ENCODE measurements at places on chromosomes 7 and 10.

GRCh38 chr10:80464557-80465450 is 10.7 kb downstream of the TSPAN14 start:
- DNase-seq, result no peak

GRCh38 chr7:123681561-123681960 is 25.9 kb downstream of the LMOD2 start:
- no peak for DNase-seq

- no peak for DNase-seq
Measured at GRCh38 chr10:5731559-5731958, 46.9 kb downstream of the TASOR2 start.

GRCh38 chr7:138345567-138345966 is 114.5 kb upstream of the TRIM24 start:
- DNase-seq, result no peak

GRCh38 chr7:36455646-36456045 is 66.0 kb downstream of the ANLN start:
- no peak for DNase-seq

GRCh38 chr7:14047709-14048399 is 58.4 kb upstream of the ETV1 start:
- no peak for DNase-seq

DNA sequence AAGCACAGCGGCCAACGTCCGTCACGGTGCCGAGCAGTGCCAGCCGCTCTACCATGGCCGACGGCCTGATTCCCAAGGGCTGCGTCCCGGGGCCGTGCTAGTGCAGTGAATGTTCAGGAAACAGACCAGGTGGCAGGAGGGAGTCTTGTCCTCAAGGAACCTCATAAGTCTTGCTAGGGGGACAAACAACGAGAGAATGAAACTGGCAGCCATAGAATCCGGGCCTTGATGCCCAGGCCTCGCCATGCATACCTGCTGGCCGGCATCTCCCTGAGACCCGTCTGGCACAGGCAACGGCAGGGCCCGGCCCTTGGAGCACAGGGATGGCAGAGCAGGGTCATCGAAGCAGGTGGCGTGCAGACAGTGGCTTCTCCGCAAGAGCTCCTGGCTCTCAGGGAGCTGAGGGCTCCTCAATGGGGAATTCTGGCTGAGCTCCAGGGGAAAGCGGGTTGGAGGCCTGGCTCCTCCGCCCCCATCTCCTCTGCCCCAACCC is 58.8 kb downstream of the DIP2C start:
- DNase-seq, result no peak

GRCh38 chr7:133207687-133208086 is 45.2 kb upstream of the EXOC4 start:
- DNase-seq, result no peak

DNA sequence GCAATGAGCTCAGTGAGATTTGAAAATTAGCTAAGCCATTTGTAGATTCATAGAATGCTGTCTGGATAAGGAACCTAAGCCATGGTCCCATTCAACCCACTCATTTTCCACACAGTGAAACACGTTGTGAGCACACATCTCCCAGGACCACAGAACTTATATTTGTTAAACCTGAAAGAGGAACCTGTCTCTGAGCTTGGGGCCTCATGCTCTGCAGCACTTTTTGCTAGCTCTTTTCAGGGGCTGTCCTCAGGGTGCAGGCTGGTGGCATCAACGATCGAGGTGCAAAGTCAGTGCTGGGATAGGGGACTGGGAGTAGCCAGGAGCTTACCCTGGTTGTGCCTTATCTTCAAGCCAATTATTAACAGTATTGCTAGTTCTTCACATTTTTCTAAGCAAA is 11.9 kb downstream of the HECW1 start:
- DNase-seq, result no peak

GRCh38 chr10:97827702-97828291 is 21.8 kb upstream of the GOLGA7B start:
- no peak for DNase-seq

GRCh38 chr7:130890176-130891020 is 156.4 kb upstream of the KLF14 start:
- DNase-seq, result no peak

GRCh38 chr7:74141705-74142104 is 32.5 kb upstream of the EIF4H start:
- DNase-seq, result no peak

- peak; percentile 31 for DNase-seq
Measured at GRCh38 chr7:139995017-139995915, 67.5 kb downstream of the PARP12 start.

GRCh38 chr7:149196705-149197171 is 1.4 kb downstream of the ZNF282 start:
- no peak for DNase-seq

GRCh38 chr10:15737656-15738055 is 17.9 kb upstream of the ITGA8 start:
- DNase-seq, result no peak

All from NCI-H1694 (cell line).